Progenitor cell of endocrine pancreas (in vitro differentiated cells): ENCODE measurements at places on chromosomes 6 and 20. TPM values are rescaled to one million over a fixed set of nuclear protein-coding genes. Genes with fewer than 3 reads are reported as not detected.

GRCh38 chr6:73339340-73339739, 14.7 kb downstream of the DPPA5 start:
- DNase-seq: no peak

DNA sequence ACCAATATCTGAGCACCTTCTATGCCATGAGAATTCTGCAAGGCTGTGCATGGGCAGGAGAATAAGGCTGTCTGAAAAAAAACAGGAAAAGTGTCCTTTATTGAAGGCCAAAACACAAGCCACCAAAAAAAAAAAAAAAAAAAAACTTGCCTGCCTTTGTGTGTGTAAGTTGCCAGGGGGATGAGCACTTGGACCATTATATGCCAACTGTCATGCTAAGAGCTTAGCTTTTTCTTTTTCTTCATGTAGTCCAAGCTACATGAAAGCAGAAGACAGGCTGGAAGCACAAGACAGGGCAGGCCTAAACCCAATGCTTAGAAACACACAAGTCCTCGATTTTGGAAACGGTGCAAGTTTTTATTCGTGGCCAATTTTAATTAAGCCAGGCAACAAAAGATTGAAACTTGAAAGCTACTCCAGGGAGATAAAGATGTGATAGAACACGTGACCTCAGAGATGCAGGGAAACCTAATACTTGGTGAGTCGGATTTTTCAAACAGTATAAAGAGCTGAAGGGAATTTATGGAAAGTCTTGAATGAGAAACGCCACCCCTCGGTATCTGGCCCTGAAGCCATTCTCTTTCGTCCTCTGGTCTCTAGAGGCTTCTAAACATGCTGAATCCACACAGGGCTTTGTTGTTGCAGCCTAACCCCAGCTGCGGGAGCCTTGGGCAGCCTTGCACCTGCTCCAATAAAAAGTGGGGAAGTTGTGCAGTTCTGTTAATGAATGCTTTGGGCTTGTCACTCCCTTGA, 8.6 kb downstream of the BMP7 start:
- no peak for DNase-seq

DNA sequence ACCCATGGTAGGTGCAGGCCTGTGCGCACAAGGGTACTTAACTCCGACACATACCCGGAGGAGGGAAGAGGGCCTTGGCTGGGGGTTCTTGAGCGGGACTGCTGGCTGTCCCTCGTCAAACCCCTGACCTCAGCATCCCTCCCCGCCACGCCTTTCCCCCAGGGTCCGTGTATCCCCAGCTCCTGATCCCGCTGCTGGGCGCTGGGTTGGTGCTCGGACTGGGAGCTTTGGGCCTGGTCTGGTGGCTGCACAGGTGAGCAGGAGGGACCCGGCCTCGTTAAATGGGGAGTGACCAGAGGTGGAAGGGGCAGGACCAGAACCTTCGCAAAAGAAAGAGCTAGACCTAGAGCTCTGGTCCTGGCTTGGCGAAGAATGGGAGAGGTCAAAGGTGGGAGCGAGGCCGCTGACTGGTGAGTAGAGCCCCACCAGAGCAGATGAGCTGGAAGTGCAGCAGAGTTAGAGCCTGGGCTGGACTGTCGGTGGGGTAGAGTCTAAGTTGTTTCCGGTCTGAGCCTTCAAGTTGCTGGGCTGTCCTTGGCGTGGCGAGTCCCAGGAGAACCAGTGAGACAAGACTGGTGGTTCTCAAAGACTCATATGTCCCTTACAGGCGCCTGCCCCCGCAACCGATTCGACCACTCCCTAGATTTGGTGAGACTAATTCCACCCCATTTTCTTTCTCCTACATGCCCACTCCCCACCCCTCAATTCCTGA, 963 bp downstream of the MPIG6B start:
- DNase-seq: no peak

DNA sequence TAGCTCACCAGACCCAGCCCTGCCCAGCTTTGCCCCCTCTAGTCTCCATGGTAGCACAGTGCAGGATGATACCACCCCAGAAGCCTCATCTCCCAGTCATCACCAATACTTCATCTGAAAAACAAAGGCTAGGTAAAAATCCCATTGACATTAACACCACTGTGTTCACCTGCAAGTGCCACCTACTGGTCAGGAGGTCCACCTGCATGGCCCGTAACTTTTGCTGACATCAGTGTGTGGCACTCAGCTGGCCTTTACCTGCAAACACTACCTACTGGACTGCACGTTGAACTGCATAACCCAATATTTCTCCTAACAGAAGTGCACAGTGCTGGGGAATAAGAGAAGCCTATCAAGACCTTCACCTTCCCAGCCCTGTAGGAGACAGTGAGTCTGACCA, 234.7 kb upstream of the ADGRB3 start:
- DNase-seq: no peak

DNA sequence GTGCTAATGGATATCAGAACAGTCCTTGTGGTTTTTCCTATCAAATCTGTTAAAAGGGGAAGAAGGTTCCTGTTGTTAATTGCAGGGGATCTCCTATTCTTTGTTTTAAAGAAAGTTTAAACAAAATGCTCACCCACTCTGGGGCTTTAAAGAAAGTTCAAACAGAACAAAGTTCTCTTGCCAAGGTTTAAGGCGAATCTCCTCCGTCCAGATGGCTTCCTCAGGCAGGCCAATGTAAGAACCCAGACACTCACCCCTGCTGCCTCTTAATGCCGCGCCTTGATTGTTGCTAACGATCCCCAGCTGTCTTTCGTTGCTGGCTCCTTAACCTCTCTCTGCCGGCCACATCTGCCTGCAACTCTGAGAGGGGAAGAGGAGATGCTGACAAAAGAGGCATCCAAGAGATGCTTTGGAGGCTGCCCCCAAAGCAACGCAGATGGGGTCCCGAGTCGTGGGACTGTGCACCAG, 235.0 kb upstream of the PRDM1 start:
- no peak for DNase-seq

GRCh38 chr6:33906439-33906838, 102.6 kb upstream of the MLN start:
- no peak for DNase-seq

- no peak for DNase-seq
Observed at GRCh38 chr20:61595216-61595615, 343.2 kb downstream of the CDH4 start.

GRCh38 chr6:37940074-37940847, 120.7 kb downstream of the ZFAND3 start:
- no peak for DNase-seq

DNA sequence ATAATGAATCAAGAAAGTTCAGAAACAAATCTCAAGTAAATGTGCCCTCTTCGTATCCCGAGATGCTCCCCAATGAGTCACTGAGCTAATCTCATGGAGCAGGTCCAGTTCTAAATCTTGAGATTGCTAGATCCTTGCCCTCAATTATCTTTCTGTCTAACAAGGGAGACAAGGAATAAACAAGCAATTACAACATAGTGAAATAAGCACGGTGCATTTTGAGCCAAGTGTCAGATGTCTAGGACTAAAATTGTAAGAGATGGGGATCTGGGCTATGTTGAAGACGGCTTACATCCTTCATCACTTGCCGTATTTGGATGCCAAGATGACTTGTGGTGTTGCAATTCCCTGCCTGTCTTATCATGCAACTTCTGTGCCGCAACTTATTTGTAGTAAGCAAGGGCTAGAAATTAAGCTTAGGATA, 56.5 kb upstream of the ADGRF1 start:
- DNase-seq: no peak

Gene TCP11
- not detected in 2 replicates for total RNA-seq

Gene LY6G6C
- total RNA-seq: 0.60 and 1.3 TPM in 2 replicates

Gene EPPIN
- not detected in 2 replicates for total RNA-seq

Gene KCNK15
- 0.22 and 0.27 TPM in 2 replicates for total RNA-seq

Gene PCK1
- total RNA-seq: not detected in 2 replicates

Gene TGIF2
- 121 and 140 TPM in 2 replicates for total RNA-seq
